ENCODE measurements at places on chromosomes 1 and 21.
A peak's percentile ranks its signal among the peaks of the same experiment; 100 is the strongest.

DNA sequence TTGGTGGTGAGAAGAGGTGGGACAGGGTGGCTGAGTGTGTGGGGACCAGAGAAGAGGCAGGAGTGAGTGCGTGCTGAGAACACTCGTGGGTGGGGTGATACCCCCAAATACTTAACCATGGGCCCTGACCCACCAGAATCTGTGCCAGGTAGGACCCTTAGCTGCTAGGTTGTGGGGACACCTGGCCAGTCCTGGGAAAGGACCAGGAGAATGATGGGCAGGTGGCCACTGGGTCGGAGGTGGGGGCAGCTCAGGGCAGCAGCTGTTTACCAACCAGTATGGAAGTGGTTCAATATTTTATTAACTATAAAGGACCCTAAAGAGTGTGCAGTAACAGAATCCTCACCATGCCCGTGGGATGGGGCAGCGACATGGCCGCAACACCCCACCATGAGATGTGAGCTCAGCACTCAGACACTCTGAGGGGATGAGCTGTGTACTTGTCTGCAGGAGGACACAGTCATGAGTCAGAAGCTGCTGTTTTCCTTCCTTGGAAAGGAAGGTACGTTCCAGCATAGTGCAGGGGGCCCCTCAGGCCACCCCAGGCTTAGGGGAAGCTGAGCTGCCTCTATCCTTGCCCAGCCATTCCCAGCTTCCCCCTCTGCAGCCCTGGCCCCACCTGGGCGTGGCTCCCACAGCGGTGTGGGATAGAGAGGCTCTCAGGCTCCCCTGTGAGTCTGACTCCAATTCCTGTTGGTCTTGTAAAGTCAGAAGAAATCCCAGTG is 25.4 kb downstream of the TEX35 start:
- peak; percentile 89 for DNase-seq

DNA sequence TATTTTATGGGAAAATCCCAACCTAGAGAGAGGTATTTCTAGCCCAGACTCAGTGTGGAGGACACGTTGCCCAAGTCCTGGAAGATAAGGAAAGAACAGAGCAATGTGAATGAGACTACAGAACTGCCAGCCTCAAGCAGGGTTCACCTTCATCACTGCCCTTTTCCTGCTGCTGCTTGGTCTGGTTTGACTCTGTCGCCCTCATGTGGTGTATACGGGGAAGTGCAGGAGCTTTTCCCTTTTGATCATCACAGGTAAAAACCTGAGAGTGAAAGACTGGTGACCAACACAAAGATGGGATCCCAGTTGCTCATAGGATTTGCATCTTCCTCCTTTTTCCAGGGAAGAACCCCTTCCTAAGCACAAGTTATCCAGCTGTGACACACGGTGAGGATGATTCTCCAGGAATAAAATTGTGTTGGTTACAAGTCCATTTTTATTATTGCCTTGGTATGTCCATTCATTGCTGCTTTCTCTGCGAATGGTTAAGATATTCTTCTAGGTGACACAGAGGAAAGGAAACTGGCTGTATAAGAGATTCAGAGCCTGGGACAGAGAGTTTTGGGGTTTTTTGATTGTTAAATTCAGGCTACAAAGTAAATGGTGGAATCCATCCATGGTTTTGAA is 89.5 kb upstream of the CD53 start:
- peak; percentile 53 for DNase-seq

- DNase-seq = no peak
Measured at GRCh38 chr1:207128336-207128921, 24.4 kb downstream of the C4BPA start.

DNA sequence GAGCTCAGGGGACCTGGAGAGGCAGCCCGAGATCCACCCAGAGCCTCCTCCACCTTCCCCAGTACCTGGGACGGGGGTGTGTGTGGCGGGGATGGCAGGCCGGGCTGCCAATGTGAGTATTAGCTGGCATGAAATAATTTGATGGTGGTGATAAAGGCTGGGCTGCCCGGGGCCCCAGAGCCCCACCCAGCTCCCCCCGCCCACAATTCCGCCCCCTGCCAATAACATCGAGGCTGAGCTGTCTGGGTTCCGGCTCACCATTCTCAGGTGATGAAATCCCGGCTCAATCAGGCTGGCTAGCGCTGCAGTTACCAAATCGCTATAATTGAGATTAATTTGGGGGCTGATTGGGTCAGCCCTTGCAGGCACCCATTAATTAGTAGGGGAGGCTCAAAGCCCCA is 103.8 kb upstream of the CASZ1 start:
- DNase-seq = no peak

DNA sequence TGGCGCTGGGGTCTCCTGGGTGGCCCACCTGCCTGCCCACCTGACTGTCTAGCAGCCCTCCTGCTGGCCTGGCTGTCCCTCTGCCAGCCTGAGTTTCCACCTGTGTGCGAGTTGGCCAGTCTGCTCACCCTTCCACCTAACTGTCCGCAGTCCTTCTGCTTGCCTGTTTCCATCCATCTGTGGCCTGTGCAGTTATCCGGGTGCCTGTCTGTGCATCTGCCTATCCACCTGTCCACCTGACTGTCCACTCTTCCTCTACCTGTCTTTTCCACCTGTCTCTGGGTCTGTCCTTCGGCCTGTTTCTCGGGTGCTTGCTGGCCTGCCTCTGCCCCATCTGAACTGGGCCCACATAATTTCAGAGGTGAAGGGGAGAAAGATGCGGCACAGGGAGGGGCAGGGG is 1.9 kb downstream of the KCNQ4 start:
- no peak for DNase-seq

- DNase-seq = no peak
Measured at GRCh38 chr1:248733566-248733965, 22.0 kb downstream of the LYPD8 start.

- DNase-seq = no peak
Measured at GRCh38 chr21:42676808-42677207, 23.4 kb downstream of the PDE9A start.

- no peak for DNase-seq
Measured at GRCh38 chr1:90882221-90882620, 139.6 kb downstream of the ZNF644 start.

- no peak for DNase-seq
Measured at GRCh38 chr1:171785766-171786165, 4.3 kb downstream of the METTL13 start.

- no peak for DNase-seq
Measured at GRCh38 chr1:59475737-59476136, 178.8 kb downstream of the FGGY start.

DNA sequence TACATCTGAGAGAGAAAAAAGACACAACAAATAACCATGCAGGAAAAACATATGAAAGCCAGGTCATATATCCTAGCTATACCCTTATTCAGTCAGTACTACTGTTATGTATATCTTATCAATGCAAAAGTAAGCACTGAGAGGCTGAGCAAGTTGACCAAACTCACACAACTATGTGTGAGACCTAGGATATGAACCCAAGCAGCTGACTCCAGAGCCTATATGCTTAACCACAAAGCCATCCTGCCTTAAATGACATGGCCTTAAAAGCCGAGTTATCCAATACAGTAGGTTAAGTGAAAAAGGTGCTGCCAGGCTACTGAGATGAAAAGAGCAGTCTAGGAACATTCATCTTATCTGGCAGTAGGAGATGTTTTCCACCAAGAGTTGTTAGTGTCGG is 151.6 kb downstream of the RERE start:
- DNase-seq = no peak

DNA sequence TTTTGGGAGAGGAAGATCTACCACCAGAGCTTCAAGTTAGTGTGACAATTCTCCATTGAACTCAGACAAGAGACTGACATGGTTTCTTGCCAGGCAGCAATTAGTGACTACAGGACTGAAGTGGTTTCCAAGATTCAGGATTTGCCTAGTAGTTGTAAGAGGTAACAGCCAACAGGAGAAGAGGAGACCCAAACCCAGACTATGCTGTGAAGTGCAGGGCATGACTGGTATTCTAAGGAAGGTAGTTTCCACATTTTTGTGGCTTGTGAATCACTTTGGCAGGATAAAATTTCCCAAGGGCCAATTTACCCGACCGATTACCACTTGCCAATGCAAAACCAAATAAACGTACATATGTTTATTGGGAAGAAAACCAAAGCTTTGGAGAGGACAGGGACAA is 14.7 kb upstream of the RAP1A start:
- peak; percentile 73 for DNase-seq

- DNase-seq = peak; percentile 54
Measured at GRCh38 chr21:36902793-36903192, 63.7 kb downstream of the HLCS start.

DNA sequence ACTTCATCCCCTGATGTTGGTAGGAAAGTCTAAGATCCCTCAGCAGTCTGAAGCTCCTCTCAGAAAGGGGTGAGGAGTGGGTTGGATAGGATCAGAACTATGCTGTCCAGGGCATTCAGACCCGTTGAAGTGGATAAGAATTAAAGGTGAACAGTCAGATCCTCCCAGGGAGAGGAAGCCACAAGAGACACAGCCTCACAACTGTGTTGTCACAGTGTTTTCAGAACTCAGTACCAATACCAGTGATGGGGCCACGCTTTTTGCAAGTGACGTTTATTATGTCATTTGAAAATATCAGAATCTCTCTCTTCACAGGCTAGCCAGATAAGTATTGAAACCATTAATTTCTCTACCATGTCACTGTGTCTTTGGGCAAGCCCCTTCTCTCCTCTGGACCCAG is 15.4 kb upstream of the EPS15 start:
- no peak for DNase-seq

GRCh38 chr1:45187725-45188124 is 18.7 kb downstream of the ZSWIM5 start:
- DNase-seq = peak; percentile 3

GRCh38 chr1:54229281-54229891 is 29.4 kb downstream of the MRPL37 start:
- peak; percentile 68 for DNase-seq

DNA sequence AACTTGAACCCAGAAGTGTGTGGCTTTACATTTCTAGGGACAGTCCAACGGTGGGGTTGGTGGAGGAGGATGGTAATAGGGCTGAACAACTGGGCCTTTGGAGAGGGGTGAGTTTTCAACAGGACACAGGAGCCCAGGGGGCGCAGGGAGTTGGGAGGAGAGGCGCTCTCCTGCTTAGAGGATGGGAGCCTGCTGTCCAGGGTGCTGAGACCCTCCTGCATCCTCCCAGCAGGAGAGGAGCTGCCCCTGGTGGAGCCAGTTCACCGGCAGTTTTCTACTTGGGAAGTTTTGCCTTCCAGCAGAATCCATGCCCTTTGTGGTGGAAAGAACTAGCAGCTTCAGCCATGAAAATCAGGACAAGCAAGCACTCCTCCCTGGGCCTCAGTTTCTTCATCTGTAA is 8.6 kb downstream of the KCNC4 start:
- DNase-seq = peak; percentile 27

- DNase-seq = no peak
Measured at GRCh38 chr1:22292011-22292788, 149.3 kb upstream of the WNT4 start.

GRCh38 chr1:3657096-3657475 is 4.8 kb downstream of the TP73 start:
- no peak for DNase-seq

- peak; percentile 68 for DNase-seq
Measured at GRCh38 chr1:32953495-32953894, 11.1 kb downstream of the RNF19B start.

- no peak for DNase-seq
Measured at GRCh38 chr1:199858171-199858570, 169.3 kb upstream of the NR5A2 start.

DNA sequence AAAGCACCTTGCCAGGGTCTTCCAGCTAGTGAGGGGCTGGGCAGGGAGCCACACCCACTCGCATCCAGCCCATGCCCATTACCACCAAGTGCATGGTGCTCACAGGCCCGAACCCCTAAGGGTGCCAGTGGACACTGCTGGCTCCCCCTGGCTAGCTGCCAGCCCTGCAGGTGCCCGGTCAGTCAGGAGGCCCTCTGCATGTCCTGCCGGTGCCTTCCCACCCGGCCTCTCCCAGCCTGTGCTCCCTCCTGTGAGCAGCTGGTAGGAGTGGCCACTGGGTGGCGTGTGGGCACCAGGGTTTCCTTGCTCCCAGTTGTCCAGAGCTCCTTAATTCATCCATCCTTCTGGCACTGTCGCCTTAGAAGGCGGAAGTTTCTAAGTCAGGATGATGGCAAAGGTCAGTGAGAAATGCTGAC is 33.4 kb downstream of the QSOX1 start:
- peak; percentile 71 for DNase-seq

DNA sequence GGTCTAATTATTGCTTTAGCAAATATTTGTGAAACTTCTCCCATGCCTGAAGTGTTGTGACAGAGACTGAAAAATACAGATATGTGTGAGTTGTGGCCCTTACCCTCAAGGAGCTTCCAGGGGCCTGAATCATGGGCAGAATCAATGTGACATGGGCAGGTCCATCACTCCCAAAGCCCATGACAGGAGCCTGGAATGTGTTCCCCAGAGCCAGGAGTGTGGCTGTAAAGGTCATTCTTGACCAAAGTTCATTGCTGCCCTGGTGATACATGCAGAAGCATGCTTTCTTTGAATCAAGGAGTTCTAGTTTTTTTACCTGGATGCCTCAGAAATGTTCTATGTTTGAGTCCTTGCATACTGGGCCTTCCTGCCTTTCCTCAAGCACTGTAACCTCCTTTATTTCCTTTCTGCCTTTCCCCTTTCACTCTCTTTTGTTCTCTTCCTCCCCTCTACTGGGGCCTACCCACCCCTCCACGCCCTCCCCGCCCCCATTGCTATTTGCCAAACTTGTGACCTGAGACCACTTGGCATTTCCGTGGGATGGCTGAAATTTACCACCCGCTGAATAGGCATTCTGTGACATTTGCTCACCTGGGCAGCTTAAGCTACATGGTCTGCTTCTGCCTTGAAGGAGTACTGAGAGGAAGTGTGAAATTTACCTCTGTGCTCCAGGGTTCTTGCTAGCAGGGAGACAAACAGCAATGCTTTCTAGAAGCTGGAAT is 19.7 kb downstream of the PBX1 start:
- no peak for DNase-seq

DNA sequence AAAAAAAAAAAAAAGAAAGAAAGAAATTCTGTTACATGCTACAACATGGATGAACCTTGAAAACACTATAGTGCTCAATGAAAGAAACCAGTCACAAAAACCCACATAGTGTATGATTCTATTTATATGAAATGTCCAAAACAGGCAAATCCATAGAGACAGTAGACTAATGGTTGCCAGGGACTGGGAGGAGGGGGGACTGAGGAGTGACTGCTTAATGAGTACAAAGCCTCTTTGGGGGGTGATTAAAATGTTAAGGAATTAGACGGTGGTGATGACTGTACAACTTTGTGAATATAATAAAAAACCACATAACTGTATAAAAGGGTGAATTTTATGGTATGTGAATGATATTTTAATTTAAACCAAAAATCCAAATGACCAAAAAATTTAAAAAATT is 116.0 kb upstream of the GUCA2B start:
- DNase-seq = peak; percentile 35

GRCh38 chr1:232110281-232111090 is 483.9 kb downstream of the DISC1 start:
- peak; percentile 96 for DNase-seq

GRCh38 chr1:157245823-157246222 is 107.6 kb upstream of the ETV3 start:
- DNase-seq = no peak

Data from EH (cell line).